ENCODE measurements at places on chromosomes 2 and 18. TPM values are rescaled to one million over a fixed set of nuclear protein-coding genes. Genes with fewer than 3 reads are reported as not detected.

The PLCL1 gene
- total RNA-seq: 23.7 TPM

The TDRD15 gene
- total RNA-seq: 0.06 TPM

The CRYGD gene
- not detected for total RNA-seq

The BIRC6 gene
- total RNA-seq: 213 TPM

The EVX2 gene
- total RNA-seq: not detected

The LYPD1 gene
- total RNA-seq: 57.0 TPM

The KLF11 gene
- total RNA-seq: 18.2 TPM

The FAP gene
- total RNA-seq: 17.2 TPM

The CFC1 gene
- total RNA-seq: not detected

The BABAM2 gene
- 37.3 TPM for total RNA-seq

The ABCB11 gene
- total RNA-seq: 0.06 TPM

The HOXD4 gene
- total RNA-seq: 48.2 TPM

The SERPINB12 gene
- total RNA-seq: not detected

The CPLX4 gene
- total RNA-seq: not detected

The OR6B2 gene
- total RNA-seq: not detected

The SLC40A1 gene
- total RNA-seq: 104 TPM

The POU3F3 gene
- 71.6 TPM for total RNA-seq

The ZBTB7C gene
- 9.7 TPM for total RNA-seq

The ZNF236 gene
- 24.2 TPM for total RNA-seq

The BZW1 gene
- 229 TPM for total RNA-seq

The RNF144A gene
- 89.5 TPM for total RNA-seq

The AGXT gene
- not detected for total RNA-seq

The NEU2 gene
- total RNA-seq: not detected

The PTPRN gene
- 0.88 TPM for total RNA-seq

The RGPD3 gene
- total RNA-seq: 0.29 TPM

The CRYBA2 gene
- not detected for total RNA-seq

The CHST9 gene
- 1.6 TPM for total RNA-seq

The SERPINB13 gene
- not detected for total RNA-seq

The CTAGE1 gene
- not detected for total RNA-seq
